Left forelimb (tissue), 1 donor: ENCODE measurements at places on chromosomes 6 and 20.

DNA sequence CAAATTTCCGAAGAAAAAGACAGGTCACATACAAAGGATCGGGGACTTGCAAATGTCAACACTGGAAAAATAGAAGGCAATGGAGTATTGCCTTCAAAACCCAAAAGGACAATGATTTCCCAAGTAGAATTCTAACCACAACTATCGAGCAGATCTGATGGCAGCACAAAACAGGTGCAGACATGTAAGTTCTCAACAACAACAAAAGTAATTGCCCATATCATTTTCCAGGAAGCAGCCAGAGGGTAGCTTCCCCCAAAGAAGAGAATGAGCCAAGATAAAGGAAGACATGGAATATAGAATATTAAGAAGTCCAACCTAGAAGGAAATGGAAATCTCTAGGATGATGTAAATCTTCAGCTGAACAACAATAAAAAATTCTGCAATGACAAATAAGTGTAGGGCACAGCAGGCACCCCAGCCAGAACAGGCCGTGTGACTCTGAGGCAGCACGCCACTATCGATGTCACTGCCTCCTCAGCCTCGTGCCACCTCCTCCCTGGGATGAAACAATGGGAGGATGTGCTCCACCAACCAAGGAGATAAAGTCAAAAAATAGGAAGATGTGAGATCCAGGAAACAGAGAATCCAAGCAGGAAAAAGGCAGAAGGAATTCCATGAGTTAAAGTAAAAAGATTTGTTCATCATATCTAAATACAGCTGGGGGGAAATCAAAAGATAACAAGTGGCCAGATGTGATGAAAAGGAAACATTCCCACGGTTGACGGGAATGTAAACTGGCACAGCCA, 34.1 kb downstream of the SERPINB1 start:
- DNase-seq, result no peak

GRCh38 chr6:47075741-47076421, 33.7 kb upstream of the ADGRF1 start:
- no peak for DNase-seq

GRCh38 chr6:101818051-101818450, 424.5 kb downstream of the GRIK2 start:
- no peak for DNase-seq

- DNase-seq, result no peak
Observed at GRCh38 chr6:14711056-14711703, 534.7 kb upstream of the JARID2 start.

DNA sequence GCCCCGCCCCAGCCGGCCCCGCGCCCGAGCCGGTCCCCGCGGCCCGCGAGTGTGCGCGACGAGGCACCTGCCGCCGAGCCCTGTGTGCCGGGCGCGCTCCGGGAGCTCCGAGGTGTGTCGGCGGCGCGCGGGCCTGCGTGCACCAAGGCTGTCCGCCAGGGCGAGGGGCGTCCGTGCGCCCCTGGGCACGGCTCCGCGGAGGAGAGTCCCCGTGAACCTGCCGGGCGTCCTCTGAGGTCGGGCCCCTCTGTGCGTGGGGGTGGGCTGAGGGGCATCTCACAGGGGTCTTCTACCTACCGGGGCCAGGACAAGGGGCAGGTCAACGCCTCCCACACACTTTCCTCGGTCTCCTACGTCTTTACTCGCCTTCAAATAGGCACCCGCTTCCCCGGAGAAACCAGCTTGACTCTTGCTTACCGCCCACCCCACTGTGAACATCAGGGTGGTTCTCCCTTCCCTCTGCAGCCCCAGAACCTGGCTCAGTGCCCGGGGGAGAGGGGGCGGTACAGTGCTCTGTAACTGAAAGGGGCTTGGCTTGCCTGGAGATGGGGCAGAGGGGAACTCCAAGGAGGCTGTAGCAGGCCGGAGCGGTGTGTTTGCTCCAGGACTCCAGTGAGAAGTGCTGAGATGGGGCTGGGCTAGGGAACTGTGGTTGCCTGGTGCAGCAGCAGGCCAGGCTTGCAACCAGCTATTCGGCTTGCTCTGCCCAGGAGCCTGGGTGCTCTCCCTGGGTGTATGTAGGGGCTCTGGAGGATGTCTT, at the start of gene SAMD10:
Gene SAMD10, minus strand, starts transcription at position 86 of the 760 bp plus-strand sequence. CDS start 175 bp downstream, outside the sequence.
- no peak for DNase-seq

- DNase-seq, result no peak
Observed at GRCh38 chr20:23488996-23489395, 1.9 kb upstream of the CST8 start.

GRCh38 chr20:51540580-51540979, 1.9 kb downstream of the NFATC2 start:
- no peak for DNase-seq

DNA sequence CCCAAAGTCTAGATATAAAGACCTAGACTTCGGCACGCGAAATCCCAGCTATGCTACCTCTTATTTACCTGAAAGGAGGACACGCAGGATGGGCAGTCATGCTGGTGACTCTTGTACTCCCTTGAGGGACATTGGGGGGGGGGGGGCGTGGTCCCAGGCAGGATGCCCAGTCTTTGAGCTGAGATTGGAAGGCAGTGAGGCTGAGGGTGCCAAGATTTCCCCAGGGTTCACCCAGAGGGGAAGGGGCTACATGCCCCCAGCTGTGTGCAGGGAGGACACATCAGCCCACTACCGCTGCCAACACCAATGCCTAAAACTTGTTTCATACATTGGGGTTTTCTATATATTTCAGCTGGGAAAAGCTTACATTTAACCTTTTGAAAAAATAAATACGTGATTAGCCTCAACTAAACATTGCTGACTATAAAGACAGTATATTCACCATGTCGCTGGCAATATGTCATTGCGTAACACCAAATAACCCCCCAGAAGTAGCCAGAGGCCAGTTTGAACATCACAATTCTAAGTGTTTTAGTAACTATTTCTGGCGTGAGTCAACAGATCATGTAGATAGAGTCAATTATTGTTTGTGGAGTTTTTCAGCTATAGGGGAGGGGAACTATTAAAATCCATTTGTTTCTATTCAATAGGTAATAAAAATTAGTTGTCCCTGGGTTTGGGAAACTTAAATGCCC, 21.6 kb downstream of the MGME1 start:
- no peak for DNase-seq

DNA sequence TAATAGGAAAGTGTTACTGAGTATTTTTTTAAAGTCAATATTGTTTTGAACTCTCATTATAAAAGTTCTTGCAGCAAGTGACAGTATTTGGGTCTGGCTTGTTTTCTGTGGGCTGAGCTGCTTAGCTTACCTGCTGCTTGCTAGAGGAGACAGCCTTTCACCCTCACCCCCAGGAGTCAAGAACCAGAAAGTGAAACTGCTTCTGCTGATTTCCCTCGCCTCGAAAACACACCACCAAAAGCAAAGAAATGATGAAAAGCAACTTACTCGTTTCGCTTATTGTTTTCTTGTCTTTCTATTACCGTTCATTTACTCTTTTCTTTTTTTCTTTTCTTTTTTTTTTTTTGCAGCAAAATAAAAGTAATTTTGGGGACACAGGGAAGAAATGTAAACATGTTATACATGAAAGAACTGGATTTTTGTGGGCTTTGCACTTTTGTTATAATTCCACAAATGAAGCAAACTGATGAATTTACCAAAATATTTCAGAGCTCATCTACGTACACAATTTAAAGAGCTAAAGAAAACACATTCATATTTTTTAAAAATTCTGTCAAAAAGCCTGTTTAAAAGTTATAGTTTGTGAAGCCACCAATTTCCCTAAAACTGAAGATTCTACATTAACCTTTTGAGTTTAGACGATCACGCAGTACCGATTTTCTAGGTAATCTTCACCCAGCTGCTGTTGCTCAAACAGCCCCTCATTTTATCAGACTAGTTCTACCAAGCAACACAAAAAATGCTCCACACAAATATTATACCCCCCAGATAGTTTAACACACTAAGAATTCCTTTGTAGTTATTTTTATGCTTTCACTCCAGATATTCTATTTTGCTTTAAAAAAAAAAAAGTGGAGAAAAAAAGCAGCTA, 1.7 kb downstream of the SCML4 start:
- no peak for DNase-seq

DNA sequence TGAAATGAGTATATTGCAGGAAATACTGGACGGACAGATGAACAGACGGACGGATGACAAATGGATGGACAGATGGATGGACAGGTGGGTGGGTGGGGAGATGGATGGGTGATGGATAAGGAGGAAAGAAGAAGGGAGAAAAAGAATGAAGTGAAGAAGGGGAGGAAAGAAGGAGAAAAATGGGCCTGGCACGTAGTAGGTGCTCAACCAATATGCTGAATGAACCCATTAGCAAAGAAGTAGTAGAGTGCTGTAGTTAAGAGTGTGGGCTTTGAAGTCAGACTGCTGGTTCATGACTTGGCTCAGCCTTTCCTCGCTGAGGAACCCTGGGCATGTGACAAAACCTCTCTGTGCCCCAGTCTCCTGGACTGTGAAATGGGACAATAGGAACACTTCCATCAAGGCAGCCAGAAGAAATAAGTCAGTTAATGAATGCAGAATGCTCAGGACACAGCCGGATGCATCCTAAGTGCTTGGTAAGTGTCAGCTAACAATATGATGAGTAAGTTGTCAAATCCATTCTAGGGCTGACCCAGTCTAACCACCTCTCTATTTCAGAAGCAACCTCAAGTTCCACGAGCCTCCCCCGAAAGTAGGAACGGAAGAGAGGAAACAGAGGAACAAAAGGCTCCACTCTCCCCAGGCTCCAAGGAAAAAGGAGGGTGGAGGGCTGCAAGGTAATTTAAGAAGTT, 37.9 kb downstream of the PREX1 start:
- DNase-seq, result no peak

DNA sequence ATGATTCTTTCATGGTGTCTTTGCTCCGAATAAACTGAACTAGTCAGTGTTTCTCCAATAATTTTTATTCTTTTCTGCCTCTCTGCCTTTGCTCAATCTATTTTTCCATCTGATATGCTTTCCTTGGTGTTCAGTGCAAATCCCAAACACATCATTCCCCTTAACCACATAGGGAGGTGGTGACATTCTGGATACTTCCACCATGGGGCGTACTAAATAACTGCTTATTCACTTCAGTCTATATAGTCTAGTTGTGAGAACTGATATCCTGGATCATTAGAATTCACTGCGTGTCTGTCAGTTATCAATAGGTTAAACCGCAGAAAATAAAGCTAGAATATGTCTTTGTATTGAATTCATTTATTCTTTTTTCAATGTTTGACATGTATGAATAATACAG, 83.1 kb downstream of the KCNQ5 start:
- DNase-seq, result no peak

- DNase-seq, result no peak
Observed at GRCh38 chr6:121522265-121522664, 86.8 kb downstream of the GJA1 start.

- DNase-seq, result no peak
Observed at GRCh38 chr6:152218887-152219286, 411.4 kb downstream of the ESR1 start.

DNA sequence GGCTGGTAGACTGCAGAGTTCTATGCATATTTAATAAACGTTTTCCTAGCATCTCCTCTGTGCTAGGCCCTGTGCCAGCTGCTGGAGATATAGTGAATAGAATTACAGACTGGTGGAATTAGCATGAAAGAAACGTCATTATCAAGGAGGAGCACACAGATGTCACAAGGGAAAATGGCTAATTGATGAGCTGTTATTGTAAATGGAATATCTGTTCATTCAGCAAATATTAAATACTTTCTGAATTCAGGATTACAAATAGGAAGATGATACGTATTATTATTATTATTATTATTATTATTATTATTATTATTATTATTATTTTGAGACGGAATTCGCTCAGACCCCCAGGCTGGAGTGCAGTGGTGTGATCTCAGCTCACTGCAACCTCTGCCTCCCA, 1.2 kb downstream of the AAR2 start:
- DNase-seq, result no peak

- DNase-seq, result no peak
Observed at GRCh38 chr6:117344444-117345291, 79.3 kb downstream of the VGLL2 start.

DNA sequence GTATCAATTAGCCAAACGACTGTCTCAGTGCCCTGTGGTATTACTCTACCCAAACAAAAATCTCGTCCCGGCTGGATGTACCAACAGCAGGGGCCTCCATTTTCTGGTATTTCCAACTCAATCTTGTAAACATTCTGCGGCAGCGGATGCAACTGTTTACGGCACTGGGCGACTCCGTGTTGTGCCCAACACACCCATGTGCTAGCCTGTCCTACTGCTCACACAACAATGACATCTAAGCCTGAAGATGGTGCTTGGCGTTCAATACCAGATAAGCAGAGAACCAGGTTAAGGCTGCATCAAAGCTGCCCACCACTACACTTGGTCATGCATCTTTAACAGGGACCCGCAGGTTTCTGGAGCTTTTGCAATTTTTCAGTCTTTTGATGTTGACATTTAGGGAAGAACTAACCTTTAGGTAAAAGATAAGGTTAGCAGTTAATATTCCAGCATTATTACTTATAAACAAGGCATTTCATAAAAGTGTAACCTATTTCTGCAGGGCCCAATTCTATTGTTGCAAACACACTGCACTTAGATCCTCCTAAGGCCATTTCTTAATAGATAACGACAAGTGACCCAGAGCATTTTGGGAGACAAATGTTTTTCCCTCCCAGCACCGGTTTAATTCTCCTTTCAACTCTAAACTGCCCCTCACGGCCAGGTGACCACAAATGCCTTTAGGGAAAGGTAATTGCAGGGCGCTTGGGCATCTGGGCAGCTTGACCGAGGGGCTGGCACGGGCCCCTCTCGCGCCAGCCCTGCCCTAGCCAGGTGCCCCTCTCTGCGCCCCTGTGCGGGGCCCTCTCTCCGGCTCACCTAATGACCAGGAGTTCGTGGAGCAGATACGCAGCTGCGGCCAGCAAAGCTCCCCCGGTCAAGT, 945 bp downstream of the FAXC start:
- no peak for DNase-seq

- DNase-seq, result no peak
Observed at GRCh38 chr6:100370265-100370664, 94.5 kb downstream of the SIM1 start.

GRCh38 chr20:16580147-16580546, 6.9 kb upstream of the KIF16B start:
- DNase-seq, result no peak

GRCh38 chr6:135722679-135723078, 128.8 kb upstream of the PDE7B start:
- DNase-seq, result no peak

- DNase-seq, result no peak
Observed at GRCh38 chr6:111718326-111718725, 112.6 kb upstream of the TRAF3IP2 start.

GRCh38 chr20:9243986-9244385, 175.1 kb downstream of the PLCB4 start:
- no peak for DNase-seq

- DNase-seq, result no peak
Observed at GRCh38 chr20:33889312-33889711, 78.2 kb downstream of the CHMP4B start.

DNA sequence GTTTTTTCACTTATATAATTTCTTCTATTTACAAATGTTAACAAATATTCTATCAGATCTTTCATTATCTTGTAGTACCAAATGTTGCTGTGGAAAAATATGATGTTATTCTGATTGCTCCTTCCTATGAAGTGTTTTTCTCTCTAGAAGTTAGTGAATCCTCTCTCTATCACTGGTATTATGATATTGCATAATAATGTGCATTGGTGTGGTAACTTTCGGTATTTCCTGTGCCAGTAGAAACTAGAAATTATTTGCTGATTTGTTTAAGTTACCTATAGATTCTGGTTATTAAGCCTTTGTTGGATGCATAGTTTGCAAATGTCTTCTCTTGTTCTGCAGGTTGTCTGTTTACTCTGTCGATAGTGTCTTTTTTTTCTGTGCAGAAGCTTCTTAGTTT, 342.5 kb downstream of the CENPW start:
- no peak for DNase-seq

- no peak for DNase-seq
Observed at GRCh38 chr20:51361258-51361657, 181.3 kb downstream of the NFATC2 start.

- DNase-seq, result no peak
Observed at GRCh38 chr20:17627101-17627955, 54.7 kb downstream of the RRBP1 start.
